ENCODE measurements at places on chromosomes 6 and 20.

- ATAC-seq: no peak
Measured at GRCh38 chr20:3323398-3323797, 84.1 kb downstream of the DNAAF9 start.

GRCh38 chr6:135577059-135577538 lies 79.6 kb upstream of the AHI1 start:
- ATAC-seq: no peak

DNA sequence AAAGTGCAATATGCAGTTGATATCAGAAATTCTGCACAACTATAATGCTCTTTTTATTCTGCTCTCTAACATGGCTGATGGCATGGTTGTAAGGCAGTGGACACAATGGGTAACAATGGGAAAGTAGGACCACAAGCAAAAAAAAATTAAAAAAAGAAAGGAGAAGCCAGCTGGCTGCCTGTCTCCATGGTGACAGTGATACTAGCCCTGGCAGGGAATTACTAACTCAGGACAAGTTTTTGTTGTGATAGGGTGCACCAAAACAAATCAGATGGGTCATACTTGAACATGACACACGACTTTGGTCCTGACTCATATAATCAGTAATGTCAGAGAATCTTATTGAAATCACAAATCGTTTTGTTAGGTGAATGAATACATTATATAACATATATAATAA lies 169.4 kb downstream of the TRDN start:
- ATAC-seq: no peak

- ATAC-seq: no peak
Measured at GRCh38 chr6:95856876-95857364, 158.9 kb upstream of the FUT9 start.

- peak; percentile 34 for ATAC-seq
Measured at GRCh38 chr20:16517946-16518783, 55.1 kb downstream of the KIF16B start.

DNA sequence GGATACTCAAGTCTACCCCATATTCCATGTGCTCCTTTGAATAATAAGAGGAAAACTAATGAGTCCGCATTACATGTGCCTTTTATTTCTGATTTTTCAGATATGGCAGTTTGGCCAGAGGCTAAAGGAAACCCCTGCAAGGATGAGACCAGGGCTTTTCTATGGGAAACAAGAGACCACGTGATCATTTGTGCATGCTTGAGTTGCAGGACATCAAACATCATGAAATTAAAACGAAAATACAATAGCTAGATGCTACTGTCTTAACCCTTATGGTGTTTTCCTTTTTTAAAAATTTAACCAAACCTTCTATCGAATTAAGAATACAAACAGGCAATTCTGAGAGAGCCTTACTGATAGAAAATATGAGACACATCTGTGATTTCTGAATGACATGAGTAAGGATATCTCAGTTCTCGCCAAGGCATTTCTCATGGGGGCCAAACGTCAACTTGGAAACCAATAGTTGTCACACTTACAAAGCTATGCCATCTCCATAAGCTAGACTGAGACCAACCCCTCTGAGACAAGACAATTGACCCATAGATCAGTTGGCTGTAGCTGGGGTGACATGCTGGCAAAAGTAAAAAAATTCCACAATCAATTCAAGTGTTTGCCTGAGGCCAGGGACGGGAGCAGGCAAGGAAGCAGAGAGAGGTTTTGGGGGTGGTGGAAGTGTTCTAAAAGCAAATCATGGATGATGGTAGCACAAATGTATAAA lies 52.8 kb downstream of the RIPOR2 start:
- ATAC-seq: no peak

- no peak for ATAC-seq
Measured at GRCh38 chr6:18349386-18349785, 37.8 kb upstream of the RNF144B start.

DNA sequence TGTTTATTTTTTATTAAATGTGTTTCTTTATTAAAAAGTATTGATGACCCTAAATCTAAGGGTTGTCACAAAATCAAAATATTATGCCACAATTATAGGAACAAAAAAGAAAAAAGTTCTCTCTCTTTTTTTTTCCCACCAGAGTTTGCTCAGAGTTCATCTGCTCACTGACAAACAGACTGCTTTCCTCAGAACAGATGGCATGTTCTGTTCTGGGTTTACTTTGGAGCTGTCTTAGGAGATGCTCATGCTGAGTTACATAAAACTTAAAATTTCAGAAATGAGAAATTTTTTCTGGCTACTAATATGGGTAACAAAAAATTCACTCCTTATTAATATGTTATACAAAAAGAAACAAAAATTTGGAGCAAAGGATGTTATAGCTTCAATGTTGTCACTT lies 30.3 kb downstream of the STK38 start:
- ATAC-seq: peak; percentile 53

GRCh38 chr6:157328108-157328692 lies 4.9 kb upstream of the TMEM242 start:
- ATAC-seq: no peak

DNA sequence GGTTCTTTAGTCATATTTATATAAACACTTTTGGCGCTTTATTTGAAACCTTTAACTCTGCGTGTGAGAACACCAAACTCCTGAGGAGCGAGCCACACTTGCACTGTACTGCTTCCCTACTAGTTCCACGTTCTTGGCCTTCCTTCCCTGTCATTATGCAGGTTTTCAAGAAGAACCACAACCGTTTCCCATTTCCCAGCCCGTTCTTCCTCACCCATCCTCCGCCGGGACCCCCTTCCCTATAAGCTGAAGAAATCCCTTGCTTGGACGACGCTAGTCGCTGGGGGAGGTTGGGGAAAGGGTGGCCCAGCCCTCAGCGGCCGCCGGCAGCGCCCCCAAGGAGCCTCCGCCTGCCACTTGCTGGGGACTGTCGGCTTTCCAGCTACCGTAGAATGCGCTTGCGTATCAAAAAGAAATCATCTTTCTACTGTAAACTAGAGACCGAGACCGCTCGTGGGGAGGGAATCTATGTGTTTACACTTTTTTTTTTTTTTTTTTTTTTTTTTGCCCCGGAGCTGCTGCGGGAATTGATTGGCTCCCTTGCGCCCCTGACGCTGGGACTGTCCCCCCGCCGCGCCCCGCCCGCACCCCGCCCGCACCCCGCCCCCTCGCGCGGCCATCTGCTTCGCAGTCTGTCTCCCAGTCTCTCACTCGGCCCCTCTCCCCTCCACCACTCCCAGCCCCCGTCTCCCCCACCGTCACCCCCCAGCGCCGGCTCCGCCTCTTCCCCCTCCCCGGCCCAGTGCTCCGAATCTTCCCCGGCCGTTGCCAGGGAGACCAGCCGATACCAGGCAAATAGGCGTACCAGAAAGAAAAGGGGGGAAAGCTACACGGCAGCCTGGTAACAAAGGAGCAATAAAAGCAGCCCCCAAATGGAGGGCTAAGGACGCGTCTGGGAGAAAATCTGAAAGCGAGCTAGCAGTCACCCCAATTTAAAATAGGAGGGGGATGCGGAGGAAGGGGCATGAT lies 2.3 kb upstream of the MARCKS start:
- peak; percentile 6 for ATAC-seq

DNA sequence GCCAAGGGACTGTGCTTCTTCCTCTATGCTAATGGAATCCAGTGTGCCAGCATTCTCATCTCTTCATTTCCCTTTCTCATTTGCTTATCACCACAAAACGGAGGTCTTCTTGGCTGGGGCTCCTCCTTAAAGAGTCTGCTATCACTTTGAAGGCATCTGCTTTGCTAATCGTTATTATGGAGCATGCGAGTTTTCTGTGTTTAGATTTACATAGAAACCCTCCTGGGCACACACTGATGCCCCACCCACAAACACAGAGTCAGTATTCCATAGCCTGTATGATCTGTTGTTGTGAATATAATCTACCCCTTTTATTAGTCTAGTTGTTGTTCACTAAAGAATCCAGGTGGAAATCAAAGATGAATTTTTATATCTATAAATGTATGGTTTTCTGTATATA lies 83.4 kb upstream of the XRN2 start:
- ATAC-seq: no peak

- peak; percentile 50 for ATAC-seq
Measured at GRCh38 chr6:144104898-144105487, 9.6 kb upstream of the SF3B5 start.

GRCh38 chr6:158996856-158997255 lies 3.1 kb downstream of the RSPH3 start:
- no peak for ATAC-seq

DNA sequence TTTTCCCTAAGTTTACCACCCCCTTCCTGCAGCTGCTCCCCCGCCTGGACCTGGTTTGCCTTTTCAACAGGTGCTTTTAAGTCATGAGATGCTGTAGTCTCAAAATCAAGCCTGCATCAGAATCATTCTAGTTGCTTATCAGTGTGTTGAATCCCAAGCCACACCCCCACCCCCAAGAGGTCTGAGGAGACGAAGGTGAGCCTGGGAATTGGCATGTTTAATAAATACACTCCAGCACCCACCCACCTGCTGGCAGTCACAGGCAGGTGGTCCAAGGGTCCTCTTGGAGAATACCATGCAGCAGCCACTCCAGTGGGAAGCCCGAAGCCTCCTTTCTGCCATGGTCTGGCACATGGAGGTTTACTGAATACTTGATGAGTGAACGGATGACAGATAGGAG lies 1.1 kb upstream of the ADIG start:
- no peak for ATAC-seq

DNA sequence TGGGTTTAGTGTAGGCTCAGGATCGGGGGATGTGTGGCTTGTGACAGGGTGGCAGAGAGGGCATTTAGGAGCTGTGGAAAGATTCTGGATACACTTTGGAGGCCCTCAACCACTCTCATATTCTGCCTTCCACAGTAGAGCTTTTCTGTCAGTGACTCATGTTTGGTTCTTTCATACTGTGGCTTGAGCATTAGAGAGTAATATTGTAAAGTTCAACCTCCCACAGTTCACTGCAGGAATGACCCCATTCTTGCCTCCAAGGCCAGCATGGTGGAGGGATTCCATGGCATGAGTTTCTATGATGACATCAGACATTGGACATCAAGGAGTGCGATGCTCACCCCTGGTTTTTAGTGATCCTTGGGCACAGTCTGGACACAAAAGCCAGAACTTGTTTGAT lies 50.9 kb downstream of the DTD1 start:
- ATAC-seq: no peak

DNA sequence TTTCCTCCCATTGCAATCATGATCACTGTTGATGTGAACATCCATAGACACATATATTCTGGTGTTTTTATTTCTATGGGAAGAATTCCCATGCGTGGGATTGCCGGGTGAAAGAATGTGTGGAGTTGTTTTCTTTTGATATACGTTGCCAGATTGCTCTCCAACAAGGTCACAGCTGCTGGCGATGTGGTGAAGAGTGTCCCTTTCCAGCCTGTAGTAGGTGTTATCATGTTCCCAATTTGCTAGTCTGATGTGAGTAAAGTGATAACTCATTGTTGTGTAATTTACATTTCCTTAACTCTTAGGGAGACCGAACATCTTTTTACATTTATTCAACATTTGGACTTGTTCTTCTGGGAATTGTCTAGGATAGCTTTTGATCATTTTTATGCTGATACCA lies 14.5 kb upstream of the ELMO2 start:
- ATAC-seq: no peak

DNA sequence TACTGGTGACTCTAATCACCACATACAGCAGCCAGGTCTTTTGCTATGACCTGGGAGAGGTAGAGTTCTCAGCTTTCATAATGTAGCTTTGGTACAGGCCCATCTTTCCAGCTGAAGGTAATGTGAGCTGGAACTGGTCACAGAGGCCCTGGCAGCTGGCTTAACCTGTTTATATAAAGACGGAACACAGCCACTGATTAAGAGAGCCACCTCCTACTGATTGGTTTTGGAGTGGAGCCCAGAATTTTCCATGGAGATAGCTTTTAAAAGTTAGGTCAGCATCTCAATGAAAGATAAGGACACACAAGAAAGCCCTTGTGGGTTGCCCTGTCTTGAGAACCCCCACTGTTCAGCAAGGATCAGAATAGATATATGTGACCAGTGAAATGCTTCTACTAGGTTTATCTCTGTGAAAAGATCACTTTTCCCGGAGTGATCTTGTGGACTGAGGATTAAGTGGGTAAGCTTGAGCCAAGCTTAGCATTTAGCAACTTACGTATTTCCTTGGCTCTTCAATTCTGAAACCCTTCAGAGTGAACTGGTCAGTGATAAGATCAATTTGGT lies 213.7 kb upstream of the CITED2 start:
- ATAC-seq: no peak

- ATAC-seq: no peak
Measured at GRCh38 chr6:3421791-3422434, 34.9 kb downstream of the SLC22A23 start.

DNA sequence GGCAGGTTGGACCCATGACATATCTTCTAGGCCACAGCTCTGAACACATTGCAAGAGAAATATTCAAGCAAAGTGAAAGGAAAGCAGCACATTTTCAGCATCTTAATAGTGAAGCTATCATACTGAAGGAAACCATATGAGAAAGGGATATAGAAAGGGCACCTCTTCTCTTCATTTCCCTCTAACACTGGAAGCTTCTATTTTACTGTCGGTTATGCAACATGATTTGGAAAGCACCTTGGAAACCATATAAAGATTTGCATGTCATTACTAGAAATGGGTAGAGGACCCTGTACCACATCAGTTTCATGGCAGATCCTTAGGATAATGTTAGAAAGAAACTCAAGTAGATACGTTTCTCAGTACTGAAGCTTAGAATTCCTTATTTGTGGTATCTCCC lies 70.5 kb upstream of the HMGN3 start:
- ATAC-seq: no peak

DNA sequence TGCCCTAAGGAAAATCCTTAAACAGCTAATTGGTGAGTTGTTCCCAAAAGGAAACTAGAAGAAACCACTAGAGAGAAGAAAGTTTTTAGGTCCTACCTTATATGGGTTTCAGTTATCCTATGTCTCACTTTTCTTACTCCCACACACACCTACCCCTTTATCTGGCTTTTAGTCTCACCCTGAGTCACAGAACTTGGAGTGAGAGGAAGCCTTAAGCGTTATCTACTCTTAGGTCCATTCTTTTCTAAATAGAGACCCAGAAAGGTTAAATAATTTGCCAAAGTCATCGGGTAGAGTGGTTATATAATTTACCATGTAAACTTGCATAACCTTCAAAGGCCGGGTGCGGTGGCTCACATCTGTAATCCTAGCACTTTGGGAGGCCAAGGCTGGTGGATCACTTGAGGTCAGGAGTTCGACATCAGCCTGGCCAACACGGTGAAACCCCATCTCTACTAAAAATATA lies 4.3 kb upstream of the RPP21 start:
- no peak for ATAC-seq

- ATAC-seq: no peak
Measured at GRCh38 chr6:170284866-170285469, 5.9 kb downstream of the DLL1 start.

GRCh38 chr6:54093326-54093948 lies 17.8 kb upstream of the MLIP start:
- ATAC-seq: no peak

All from gastroesophageal sphincter (tissue), 4 donors.